Breast epithelium (tissue), 4 donors: ENCODE measurements at places on chromosomes 12 and 14. TPM values are rescaled to one million over a fixed set of nuclear protein-coding genes. Genes with fewer than 3 reads are reported as not detected.

- DNase-seq, result no peak
Observed at GRCh38 chr14:88227693-88228092, 95.4 kb downstream of the KCNK10 start.

DNA sequence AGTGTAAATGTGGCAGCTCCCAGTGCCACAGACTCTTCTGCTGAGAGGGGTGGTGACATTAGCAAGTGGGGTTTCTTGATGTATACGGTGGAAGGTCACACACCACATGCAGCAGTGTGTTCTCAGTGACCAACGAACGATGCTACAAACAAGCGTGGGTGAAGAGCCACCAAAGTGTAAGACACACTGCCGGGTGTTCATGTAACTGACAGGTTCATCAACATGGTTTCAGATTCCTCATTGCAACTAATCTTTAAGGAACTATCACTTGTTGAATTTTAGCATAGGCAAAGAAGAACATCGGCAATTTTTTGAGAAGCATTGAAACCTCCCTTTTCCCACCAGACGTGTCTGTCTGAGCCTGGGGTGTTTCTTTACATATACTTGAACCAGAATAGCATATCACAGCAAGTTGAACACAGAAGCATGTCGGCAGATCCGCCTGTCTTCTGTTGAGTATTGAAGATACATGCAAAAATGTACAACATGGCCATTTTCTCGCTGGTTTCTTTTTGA is 58.8 kb downstream of the PPP2R5C start:
- no peak for DNase-seq

- DNase-seq, result no peak
Observed at GRCh38 chr14:37591941-37592481, 3.0 kb downstream of the FOXA1 start.

DNA sequence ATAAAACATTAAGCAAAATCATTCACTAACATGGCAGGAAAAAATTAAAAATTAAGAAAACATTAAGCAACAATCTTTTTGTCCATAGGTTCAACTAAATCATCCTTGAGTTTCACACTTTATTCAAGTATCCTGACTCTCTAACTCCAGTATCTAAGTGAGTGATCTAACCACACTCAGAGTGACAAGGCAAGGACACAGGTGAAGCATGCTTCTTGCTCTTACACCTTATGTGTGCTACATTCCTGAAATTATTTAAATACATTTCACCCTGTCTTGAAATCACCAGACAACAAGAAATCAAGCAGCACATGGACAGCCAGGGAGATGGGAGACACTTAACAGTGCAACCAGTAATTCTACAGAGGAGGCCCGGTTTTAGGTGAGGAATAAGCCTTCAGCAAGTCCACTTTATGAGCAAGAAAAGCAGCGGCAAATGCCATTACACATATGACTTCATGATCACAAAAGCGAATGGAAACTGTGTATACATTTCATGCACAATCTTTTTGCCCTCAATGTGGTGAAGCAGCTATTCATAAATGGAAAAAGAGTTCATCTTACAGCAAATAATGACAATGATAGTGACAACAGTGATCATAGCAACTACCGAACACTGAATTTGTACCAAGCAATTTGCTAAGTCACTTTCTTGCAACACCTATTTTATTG is 37.4 kb downstream of the PHLDA1 start:
- no peak for DNase-seq

DNA sequence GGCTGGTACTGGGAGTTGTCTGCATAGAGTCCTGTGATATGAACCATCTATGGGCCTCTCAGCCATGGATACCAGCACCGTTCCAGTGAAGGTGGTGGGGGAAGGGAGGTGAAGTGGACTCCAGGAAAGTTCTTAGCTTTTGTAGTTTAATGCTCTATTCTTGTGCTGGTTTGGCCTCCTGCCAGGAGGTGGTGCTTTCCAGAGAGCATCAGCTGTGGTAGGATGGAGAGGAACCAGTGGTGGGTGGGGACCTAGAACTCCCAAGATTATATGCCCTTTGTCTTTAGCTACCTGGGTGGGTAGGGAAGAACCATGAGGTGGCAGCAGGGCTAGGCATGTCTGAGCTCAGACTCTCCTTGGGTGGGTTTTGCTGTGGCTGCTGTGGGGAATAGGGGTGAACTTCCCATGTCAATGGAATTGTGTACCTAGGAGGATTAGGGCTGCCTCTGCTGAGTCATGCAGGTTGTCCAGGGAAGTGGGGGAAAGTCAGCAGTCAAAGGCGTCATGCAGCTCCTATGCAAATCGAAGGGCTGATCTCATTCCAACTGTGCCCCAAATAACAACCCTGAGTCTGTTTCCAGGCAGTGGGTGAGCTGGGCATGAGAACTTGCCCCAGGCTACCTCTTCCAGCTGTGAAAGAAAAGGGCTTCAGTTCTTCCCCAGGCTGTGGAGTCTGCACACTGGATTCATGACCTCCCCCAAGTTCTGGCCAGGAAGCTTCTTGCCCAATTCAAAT is 14.2 kb downstream of the GZMH start:
- no peak for DNase-seq

GRCh38 chr12:61854902-61855301 is 405.3 kb upstream of the USP15 start:
- DNase-seq, result no peak

DNA sequence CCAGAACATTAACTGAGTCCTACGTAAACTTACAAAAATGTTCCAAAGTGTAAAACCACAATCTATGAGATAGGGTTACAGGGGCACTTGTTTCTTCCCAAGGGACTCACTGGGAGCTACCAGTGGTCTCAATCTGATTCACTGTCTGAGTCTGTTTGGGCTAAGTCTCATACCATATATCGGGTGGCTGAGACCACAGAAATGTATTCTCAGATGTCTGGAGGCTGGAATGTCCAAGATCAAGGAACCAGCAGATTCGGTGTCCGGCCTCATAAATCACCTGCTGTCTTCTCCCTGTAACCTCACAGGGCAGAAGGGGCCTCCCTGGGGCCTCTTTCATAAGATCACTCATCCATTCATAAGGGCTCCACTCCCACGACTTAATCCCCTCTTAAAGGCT is 616.3 kb upstream of the TMEM132C start:
- no peak for DNase-seq

- no peak for DNase-seq
Observed at GRCh38 chr14:54767139-54767431, 135.5 kb downstream of the GCH1 start.

DNA sequence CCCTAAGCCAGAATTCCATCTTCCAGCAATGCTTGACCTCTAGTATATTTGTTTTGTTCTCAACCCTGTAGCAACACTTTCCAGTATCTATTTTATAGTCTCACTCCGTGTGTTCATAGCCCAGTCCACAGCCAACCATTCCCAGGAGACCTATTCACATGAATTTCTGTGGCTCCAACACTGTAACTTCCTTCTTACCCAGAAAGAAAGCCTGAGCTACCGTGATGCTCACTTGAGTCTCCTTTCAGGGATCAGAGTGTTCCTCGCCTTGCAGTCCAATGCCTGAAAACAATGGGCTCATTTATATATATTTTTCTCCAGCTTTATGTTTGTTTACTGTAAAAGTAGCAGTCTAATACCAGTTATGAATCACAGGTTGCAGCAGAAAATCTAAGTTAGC is 645.0 kb upstream of the NOVA1 start:
- DNase-seq, result no peak

- DNase-seq, result peak; percentile 89
Observed at GRCh38 chr14:103500148-103500990, 22.3 kb downstream of the CKB start.

DNA sequence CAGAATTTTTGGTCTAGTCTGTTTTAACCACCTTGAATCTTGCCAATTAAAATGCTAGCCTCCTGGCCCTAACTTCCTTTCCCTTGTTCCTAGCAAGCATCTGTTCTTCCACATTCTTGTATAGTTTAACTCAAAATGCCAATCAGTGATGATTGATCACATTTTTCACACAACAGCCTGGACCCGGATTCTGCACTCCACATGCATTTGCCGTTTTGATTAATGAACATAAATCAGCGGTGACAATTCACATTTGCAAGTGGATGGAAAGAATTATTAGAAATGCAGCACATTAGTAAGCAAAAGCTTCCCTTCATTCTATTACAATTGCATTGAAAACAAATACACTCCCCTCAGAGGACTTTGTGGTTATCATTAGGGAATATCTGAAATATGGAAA is 83.4 kb downstream of the PDZRN4 start:
- DNase-seq, result no peak

GRCh38 chr14:32564596-32564995 is 235.5 kb downstream of the AKAP6 start:
- no peak for DNase-seq

DNA sequence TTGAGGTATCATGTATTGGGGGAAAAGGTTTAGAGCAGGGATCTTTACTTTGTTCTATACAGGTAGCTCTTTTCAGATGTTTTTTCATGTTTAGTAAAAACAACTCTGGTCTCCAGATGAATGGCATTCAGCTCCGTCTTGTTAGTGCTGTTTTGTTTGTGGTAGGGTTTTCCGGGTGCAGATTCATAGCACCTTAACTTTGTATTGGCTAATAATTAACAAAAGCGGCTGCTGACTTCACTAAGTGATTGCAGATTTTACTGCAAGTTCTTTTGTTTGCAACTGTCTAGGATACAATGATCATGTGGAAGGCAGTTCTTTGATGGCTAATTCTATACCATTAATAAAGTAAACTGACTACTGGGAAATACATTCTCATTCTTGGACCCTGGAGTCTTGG is 32.2 kb upstream of the BHLHE41 start:
- no peak for DNase-seq

DNA sequence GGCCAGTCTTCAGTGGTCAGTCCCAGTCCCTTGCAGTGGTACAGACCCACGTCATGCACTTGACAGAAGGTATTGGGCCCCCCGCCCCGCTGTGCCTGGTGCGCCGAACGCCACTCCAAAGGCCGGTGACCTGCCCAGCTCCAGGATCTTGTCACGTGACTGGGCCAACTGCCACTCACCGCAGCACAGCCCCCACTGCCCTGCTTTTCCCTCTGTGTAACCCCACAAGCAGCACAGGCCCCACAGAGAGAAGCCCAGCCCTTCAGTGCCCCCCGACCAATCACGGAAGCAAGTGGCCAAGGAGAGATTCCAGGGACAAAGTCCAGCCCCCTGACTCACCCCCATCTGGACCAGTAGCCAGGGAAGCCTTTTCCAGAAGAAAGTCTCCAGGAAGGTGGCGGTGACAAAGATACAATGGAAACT is 498 bp downstream of the GPR132 start:
- DNase-seq, result no peak

GRCh38 chr12:94289461-94290312 is 141.3 kb downstream of the PLXNC1 start:
- DNase-seq, result no peak

DNA sequence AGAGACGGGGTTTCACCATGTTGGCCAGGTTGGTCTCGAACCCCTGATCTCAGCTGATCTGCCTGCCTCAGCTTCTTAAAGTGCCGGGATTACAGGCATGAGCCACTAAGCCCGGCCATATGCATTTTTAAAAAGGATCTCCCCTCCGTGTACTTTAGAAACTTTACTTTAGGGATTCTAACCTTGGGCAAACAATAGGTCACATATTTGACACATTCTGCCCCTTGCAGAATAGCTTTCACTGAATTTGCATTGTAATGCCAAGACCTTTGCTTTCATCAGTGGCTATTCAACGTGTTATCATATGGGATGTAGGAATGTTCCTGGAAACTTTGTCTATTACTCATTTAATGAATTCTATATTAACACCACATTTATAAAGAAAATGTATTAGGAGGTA is 11.4 kb upstream of the ANKS1B start:
- no peak for DNase-seq

DNA sequence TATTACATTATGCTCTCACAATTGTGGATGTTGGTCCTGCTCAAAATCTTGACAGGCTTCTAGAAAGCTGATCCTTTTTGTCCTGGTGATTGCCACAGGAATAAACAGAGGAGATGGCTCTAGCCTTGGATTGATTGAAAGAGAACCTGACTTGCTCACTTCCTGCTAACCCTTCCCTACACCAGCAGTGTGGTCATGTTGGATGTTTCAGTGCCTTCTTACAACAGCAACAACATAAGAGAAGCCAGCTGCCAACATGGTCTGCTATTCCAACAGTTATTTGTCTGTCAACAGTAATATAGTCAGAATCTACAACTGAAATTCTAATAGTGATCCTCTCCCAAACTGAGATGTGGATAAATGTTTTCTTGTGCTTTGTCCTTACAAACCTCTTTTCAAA is 311.6 kb upstream of the DIO2 start:
- no peak for DNase-seq

DNA sequence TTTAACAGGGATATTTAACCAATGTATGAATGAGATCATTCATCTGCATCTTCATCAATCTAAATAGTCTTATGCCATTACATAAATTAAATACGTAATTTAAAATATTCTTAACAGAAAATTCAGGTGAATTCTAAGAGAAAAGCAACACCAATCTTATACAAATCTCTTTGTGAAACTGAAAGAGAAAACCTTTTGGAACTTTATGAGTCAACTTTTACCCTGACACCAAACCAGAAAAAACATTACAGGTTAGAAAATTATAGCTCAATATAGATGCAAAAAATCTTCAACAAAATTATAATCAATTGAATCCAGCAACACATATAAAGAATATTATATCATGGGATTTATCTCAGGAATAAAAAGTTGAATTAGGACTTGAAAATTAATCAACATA is 3.4 kb downstream of the GLIPR1L1 start:
- DNase-seq, result no peak

- DNase-seq, result no peak
Observed at GRCh38 chr14:51472881-51473280, 178.8 kb upstream of the FRMD6 start.

DNA sequence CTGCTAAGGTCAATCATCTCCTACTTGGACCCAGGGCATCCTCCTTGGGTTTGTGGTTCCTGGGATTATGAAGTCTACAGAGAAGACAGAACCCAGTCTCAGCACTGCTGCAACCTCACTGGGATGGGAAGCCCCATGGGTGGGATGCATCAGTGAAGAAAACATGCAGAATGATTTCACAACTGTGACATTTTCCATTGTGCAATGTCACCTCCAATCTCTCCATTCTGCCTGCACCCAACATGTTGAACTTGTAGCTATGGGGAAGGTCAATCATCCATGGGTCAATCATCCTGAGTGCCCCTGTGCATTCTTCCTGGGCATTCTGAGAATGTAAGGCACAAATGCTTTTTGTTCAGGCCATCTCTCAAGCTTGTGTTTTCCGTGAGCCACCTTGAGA is 1004.4 kb upstream of the TMEM132C start:
- no peak for DNase-seq

GRCh38 chr14:102500158-102500662 is 9.4 kb downstream of the ANKRD9 start:
- DNase-seq, result no peak

The POTEG gene
- not detected for total RNA-seq

The TSPAN8 gene
- 18.4 TPM for total RNA-seq

The MMP17 gene
- total RNA-seq, result 2.9 TPM

The CLEC12A gene
- 1.9 TPM for total RNA-seq

The DDX23 gene
- 65.4 TPM for total RNA-seq

The HOXC4 gene
- 1.8 TPM for total RNA-seq

The HVCN1 gene
- 7.6 TPM for total RNA-seq

The MYH6 gene
- total RNA-seq, result not detected

The FAM181A gene
- not detected for total RNA-seq

The USP44 gene
- 3.9 TPM for total RNA-seq

The PPP4R4 gene
- 7.9 TPM for total RNA-seq

The GALNT4 gene
- total RNA-seq, result 11.1 TPM

The IRAK4 gene
- total RNA-seq, result 37.4 TPM

The KCNH3 gene
- 0.66 TPM for total RNA-seq

The IAPP gene
- not detected for total RNA-seq

The IL26 gene
- not detected for total RNA-seq
